ENCODE measurements at places on chromosomes 12 and 14.

- no peak for DNase-seq
Measured at GRCh38 chr12:14981049-14981448, 8.2 kb downstream of the PDE6H start.

GRCh38 chr12:93763746-93764147 is 86.6 kb downstream of the CRADD start:
- DNase-seq, result no peak

- no peak for DNase-seq
Measured at GRCh38 chr12:639566-639965, 23.7 kb downstream of the NINJ2 start.

DNA sequence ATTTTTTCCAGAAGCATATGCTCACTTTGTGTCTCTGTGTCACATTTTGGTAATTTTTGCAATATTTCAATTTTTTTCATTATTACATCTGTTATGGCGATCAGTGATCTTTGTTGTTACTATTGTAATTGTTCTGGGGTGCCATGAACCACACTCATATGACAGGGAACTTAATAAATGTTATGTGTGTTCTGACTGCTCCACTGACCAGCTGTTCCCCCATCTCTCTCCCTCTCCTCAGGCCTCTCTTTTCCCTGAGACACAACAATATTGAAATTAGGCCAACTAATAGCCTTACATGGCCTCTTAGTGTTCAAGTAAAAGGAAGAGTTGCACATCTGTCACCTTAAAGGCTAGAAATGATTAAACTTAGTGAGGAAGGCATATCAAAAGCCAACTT is 46.0 kb downstream of the SCN8A start:
- no peak for DNase-seq

GRCh38 chr12:89597210-89597609 is 71.4 kb upstream of the POC1B start:
- no peak for DNase-seq

DNA sequence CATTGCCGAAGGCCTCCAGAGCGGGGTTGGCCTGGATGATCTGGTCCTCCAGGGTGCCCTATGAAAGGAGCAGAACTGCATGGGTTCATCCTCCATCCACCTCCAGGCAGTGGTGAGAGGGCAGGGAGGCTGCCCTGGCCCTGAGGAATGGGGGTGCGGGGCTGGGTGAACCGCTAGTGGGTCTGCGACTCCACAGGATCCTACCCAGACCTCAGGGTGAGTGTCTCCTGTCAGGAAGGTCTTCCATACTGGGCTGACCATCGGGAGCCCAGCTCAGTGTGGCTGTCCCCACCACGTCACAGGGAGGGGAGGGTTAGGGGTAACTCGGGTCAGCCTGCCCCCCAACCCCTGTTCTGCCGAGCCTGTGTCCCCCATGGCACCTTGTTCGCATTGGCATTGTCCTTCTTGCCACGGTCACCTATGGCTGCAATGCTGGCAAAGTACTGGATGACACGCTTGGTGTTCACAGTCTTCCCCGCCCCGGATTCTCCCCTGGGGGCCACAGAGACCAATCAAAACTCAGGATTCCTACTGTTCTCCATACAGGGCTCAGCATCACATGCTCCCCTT is 3.7 kb downstream of the MYH6 start:
- DNase-seq, result no peak

- no peak for DNase-seq
Measured at GRCh38 chr12:116303929-116304328, 26.4 kb upstream of the MED13L start.

DNA sequence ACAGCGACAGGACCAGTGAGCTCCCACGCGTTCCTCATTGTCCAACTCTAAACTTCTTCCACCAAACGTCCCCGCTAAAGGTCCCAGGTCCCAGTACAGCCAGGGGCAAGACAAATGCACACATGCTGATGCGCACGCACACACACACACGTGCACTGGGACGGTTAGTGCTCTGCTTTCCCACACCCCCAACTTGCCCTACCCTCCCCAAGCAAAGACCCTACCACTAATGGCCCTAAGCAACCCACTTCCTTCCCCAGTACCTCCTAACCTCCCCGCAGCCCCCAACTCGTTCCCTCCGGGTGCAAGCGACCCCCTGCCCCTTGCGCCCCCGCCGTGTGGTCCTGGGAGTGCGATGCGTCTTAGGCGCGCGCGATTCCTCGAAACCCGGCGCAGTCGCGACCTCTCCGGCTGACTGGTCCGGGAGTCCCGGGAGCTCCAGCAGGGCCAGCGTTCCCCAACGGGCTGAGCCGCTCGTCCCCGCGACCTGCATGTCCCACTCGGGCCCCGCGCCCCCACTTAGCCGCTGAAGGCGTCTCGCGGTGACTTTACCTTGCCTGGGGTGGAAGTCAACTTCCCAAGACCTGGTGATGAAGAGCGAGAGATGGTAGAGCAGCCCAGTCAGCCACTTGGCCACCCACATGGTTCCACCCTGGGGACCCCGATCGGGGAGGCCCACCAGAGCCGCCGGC is 578 bp downstream of the ADAMTS20 start:
- no peak for DNase-seq

GRCh38 chr12:108455706-108456105 is 59.4 kb upstream of the FICD start:
- no peak for DNase-seq

GRCh38 chr12:82627799-82628198 is 58.9 kb upstream of the TMTC2 start:
- no peak for DNase-seq

GRCh38 chr14:44531658-44532057 is 24.6 kb upstream of the FSCB start:
- DNase-seq, result no peak

- no peak for DNase-seq
Measured at GRCh38 chr14:32531942-32532515, 202.9 kb downstream of the AKAP6 start.

DNA sequence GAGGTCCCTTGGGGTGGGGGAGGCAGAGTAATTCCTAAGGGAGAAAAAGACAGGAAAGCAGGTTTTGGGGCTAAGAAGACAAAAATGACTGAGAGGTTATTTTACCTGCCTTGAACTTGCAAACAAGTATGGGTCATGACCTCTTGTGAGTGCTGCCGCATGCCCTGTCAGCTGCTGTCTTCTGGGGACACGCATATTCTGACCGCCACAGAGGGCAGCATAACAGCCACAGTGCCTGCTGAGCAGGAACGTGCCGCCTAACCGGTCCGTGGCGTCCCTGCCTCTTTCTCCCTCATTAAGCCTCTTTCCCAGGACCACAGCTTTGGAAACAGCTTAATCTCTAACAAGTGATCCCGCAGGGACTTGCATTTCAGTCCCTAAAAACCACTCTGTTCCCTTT is 51.3 kb upstream of the KCNA1 start:
- no peak for DNase-seq

DNA sequence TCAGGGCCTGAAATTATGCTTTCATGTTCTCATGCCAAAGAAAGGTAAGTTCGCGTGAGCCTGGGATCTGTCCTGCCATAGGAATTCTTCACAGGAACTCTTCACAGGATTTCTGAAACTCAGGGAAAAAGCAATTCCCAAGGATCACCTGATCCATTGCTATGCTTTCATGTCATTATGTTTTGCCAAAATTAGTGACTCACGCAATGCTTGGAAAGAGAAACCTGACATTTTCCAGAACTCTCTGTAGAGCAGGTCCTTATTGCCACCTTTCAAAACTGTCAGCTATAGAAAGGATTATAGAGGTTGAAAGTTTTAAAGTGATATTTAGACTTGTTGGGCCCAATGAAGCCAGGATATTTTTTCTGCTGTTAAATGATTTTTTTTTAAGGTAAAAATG is 6.3 kb upstream of the KCNJ8 start:
- DNase-seq, result no peak

- no peak for DNase-seq
Measured at GRCh38 chr12:95164656-95165055, 52.6 kb downstream of the FGD6 start.

DNA sequence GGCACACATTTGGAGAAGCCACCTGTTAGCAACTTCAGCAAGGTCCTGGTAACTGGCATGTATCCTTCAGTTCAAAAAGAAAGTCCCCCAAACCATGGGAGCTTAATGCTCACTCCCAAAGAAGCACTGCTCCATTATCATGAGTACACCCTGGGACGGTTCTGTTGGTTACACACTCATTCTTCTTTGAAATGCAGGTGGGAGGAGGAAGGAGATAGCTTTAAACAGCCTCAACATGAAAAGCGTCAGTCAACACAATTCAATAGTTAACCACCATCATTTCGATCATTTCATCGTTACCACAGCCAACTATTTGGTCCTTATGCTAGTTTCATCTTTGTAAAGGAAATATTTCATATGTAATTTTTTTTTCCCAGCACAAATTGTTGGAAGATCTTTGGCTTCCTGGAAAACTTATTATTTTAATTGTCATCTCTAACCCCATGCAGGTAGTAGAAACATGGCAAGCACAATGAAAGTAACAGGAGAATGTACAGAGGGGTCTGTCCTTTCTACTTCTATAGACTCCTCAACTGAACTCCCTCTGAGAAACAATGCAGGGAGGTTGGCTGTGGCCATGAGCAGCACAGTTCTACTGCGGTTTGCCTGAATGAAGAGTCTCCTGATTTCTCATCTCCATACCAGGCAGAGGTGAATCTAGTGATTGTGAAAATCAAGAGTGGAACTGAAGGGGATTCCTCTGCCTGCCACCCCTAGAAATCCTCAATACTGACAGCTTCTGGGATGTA is 196.4 kb upstream of the FOXN3 start:
- DNase-seq, result no peak

DNA sequence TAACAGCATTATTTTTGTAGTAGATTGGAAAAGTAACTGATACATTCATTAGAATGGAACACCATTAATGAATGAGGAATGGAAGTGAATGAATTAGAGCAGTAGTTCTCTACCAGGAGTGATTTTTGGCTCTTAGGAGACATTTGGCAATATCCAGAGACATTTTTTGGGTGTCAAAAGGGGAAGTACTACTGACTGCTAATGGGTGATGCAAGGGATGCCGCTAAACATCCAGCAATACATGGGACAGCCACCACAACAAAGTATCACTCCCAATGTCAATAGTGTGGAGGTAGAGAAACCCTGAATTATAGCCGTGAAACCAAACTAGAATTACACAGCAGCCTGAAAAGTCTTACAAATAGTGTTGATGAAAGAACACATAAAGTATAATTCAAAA is 1.5 kb downstream of the CHURC1 start:
- no peak for DNase-seq

- DNase-seq, result no peak
Measured at GRCh38 chr12:64931981-64932380, 107.5 kb downstream of the TBC1D30 start.

DNA sequence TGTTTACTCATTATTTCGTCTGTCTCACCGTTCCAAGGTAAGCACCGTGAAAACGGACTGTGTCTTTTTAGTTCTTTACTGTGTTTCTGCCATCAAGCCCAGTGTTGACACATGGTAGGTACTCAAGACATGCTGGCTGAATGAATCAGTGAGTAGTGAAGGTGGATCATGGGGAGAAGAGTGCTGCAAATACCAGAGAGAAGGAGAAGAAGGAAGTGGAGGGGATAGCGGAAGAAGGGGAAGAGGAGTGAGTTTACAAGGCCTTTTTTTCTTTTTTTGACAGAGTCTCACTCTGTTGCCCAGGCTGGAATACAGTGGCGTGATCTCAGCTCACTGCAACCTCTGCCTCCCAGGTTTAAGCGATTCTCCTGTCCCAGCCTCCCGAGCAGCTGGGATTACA is 54.6 kb downstream of the ETV6 start:
- DNase-seq, result no peak

DNA sequence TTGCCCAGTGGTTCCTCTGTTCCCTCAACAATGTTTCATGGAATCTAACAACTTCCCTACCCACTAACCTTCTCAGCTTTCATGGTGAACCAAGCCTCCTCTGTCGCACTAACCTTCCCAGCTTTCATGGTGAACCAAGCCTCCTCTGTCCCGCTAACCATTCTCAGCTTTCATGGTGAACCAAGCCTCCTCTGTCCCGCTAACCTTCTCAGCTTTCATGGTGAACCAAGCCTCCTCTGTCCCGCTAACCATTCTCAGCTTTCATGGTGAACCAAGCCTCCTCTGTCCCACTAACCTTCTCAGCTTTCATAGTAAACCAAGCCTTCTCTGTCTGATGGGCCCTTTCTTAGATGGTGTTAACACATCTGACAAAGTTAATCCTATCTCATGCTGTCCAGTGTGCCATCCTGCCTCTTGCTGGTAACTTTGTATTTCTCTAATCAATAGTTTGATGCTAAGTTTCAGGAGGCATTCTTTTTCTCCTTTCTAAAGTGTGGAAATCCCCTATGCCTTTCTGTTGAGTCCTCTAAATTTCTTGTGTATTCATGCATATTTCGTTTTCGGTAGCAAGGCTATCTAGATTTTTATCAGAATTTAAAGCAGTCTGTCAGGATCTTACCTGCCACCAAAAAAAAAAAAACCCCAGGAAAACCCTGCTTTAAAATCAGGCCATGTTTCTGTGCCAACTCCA is 26.8 kb upstream of the KCNK13 start:
- DNase-seq, result no peak

DNA sequence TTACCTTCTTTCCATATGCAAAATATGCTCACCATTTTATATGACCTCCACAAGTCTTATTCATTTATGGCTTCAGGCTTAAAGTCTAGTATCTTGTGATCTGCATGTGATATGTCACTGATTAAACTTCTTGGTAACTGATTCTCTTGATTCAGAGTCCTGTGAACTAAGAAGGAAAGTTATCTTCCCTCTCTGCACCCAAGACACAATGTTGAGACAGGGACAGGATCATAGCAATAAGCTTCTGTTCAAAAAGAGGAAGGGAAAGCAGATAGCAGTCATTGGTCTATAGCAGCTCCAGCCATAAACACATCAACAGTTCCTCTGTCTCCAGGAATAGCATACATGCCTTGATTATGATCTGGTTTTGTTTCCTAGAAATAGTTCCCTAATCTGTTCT is 103.1 kb downstream of the UNC79 start:
- DNase-seq, result no peak

DNA sequence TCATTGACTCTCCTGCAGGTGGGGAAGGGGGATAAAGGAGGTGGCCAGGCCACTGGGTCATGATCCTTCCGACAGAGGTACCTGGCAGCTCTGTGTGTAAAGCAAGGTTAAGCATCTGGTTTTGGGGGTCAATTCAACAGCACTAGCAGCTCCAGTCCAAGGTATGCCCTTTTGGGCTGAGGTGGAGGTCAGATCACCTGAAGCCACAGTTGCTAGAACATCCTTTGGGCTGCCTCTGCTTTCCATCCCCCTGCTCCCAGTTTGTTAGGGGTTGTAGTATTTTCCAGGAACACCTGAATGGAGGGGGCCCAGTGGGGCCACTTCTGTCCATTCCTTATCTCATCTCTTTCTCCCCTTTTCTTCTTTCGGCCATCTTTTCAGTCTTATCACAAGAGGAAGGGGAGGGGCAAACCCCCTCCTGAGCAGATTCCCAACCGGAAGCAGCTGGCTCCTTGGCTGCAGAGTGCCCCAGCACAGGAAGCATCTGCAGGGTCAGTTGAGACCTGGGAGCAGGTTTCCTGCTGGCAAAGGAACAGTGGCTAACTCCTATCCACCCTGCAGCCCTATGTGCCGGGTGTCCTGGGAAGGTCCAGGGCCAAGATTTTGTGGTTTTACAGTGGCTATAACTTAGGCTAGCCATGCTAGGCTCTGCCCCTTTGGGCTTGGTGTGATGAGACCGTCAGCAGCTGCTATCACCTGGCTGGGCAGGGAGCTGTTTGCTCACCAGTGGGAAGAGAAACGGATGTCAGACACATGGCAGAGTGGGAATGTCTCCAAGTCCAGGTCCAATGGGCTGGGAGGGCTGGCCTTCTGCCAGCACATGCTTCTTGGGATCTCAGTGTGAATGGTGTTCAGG is 40.2 kb downstream of the SH2B3 start:
- no peak for DNase-seq
